Germinal center (tissue), 1 donor: ENCODE measurements at places on chromosomes 16 and 17.

DNA sequence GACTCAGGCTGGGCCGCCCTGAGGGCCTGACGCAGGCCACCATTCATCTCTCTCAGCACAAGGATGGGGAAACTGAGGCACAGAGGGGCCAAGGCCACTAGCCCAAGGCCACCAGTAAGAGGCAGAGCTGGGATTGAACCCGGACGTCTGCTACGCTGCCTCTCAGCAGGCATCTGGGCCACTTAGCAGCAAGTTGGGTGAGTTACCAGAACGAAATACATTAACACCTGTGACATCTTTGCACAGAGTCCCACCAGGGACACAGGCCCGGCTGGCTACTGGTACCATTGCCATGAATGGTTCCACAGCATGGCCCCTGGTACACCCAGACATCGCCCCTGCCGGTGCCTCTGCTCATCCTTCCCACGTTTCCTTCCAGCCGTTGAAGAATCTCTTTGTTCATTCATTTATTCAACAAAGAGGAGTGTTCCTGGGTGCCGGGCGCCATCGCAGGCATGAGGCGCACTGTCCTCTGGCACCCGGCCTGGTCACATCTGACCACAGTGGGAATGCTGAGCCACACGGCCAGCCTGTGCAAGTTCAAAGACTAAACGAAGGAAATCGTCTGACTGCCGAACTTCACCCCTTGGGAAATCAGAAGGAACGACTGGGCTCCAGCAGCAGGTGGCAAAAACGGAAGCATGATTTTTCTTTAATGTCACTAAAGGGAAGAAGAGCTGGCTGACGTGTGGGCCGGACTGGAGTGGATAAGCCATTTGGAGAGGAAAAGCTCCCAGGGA lies 7.4 kb upstream of the ZNF469 start:
- no peak for DNase-seq

DNA sequence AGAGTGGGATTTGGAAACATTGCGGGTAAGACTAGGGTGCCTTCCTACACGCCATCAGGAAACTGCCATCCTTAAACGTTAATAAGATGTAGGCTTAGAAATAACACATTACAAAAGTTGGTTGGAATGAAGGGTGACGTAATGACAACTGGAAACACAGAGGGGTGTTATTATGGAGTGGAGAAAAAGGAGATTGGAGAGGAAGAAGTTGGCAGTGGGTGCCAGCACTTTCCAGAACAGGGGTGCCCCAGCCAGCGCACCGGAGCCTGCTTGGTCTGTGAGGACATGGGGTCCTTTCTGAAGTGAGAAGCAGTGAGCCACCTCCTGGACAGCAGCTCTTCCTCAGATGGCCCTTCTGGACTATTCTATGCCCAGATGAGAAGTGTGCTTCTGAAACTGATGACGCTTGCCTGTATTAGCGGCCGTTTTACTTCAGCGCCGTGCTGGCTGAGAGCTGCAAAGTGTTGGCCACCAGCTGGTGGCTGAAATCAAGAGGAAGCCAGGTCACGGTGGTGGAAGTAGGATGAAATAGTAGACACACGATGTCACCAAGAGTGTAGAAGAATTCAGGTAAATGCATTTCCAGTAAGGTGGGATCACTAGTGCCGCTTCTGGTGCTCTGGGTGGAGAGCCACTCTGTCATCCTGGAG lies 244.8 kb downstream of the NTN1 start:
- no peak for DNase-seq

- no peak for DNase-seq
Measured at GRCh38 chr17:37490638-37491614, 1.2 kb downstream of the DUSP14 start.

DNA sequence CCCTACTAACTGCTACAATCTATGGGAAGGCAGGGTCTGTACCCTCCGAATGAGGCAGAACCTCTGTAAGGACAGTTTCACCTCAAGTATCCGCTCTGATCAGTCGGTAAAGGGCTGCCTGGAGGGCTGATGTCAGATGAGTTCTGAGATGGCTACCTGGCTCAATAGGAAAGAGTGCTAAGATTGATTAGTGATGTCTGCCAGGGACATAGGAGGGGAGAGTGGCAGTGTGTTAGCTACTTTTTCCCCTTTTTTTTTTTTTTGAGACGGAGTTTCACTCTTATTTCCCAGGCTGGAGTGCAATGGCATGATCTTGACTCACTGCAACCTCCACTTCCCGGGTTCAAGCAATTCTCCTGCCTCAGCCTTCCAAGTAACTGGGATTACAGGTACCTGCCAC lies 39.1 kb upstream of the CDC42EP4 start:
- no peak for DNase-seq

DNA sequence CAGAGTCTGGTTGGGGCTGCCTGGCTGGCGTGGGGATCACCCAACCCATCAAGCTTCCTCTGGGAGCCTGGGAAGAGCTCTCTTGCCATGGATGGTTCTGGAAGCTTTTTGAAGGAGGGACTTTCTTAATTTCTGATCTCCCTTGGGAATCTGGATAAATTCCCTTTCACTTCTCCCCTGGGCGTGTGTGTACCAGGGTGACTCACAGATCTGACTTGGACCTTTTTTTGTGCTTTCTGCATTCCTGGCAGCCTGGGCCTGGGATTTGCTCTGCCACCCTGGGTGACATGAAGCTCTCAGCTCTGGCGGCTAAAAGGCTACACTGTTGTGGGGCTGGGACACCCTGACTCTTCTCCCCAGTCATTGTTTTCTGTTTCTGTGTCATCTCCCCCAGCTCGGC lies 70.1 kb downstream of the ABCC1 start:
- DNase-seq, result no peak

DNA sequence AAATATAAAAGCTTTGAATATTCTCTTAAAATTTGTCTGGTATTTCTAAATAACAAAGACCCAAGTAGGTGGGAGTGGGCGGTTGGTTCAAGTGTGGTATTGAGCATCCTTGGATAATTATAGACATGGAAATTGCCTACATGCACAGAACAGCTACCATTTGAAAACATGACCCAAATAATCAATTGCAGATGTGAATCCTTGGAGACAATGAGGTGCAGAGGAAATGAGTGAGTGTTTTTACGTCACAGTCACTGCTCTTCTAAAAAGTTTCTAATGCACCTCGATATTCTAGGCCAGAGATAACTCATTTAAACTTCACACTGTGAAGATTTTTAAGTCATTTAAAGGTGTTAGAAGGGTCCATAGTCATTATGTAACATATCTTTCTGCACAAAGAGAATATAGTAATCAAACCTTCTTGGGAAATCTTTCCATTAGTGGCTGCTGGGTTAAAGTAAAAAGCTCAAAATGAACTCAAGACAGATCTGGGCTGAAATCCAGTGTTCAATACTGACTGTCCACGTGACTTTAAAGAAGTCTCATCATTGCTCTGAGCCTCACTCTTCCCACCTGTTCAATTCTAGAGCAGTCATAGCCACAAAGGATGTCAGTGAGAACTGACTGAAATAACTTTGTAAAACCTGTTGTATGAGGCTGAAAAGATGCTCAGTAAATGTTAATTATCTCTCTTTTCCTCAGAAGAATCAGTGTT lies 144.5 kb downstream of the CDH11 start:
- no peak for DNase-seq

DNA sequence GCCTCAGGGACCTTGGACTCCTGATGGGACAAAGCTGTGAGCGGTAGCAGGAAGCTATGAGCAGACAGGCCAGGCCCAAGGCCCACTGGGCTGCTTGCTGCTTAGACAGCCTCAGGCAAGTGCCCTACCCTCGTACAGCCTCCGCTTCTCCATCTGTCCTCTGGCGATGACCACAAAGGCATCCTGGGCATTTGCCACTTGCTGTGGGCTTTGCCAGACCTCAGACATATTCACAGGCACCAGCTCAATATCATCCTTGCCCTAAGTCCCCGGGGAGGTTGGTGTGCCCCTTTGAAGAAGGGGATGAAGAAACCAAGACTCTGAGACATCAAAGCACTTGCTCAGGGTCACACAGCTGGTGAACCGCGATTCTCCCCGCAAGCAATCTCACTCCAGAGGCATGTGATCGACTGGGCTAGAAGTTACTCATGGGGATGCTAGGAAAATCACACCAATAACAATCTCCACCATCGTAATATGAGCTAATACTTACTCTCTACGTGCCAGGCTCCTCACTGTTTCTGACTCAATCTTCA lies 21.7 kb downstream of the PPL start:
- no peak for DNase-seq
